ENCODE measurements at places on chromosomes 12 and 14.

DNA sequence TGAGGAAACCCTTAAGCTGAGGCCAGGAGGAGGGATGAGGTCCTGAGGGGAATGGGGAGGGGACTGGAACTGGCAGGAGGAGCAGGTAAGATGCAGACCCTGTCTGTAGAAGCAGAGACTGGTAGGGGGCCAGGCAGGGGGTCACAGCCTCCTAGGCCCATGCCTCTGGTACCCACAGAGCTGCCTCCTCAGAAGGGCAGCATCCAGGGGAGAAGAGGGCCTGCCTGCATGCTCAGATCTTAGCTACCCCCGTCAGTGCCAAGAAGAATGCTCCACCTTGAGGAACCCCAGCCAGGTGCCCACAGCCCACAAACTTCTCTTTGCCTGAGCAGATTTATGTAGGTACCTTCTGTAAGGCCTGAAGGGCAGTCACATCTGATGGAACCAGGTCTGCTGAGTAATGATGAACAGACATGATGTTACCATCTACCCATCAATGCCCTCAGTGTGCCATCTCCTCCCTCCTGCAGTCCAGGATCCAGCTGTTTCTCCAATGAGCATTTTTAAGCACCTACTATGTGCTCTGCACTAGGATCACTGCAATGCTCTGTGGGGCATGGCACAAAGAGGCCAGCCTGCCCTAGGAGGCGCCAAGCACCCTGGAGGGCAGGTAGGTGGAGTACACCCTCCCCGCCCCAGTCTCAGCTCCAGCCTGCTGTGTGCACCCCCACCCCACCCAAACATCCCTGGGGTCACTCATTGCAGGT, 24.8 kb upstream of the ZFP36L1 start:
- DNase-seq, result no peak

DNA sequence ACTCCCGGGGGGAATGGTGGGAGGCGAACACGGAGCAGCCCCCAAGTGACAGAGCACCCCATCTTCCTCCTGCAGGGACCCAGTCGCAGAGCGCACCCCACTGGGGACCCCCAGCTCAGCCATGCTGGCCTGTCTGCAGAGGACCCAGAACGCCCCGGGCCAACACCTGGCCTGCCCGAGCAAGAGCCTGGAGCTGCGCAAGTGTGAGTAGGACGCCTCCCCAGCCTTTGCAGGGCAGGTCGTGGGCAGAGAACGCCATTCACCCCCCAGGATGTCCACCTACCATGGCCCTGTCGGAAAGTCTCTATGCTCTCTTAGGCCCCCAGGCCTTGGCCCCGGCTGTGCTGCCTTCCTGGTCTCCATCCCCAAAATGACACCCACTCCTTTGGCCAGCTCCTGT, 30.4 kb downstream of the FAM222A start:
- no peak for DNase-seq

DNA sequence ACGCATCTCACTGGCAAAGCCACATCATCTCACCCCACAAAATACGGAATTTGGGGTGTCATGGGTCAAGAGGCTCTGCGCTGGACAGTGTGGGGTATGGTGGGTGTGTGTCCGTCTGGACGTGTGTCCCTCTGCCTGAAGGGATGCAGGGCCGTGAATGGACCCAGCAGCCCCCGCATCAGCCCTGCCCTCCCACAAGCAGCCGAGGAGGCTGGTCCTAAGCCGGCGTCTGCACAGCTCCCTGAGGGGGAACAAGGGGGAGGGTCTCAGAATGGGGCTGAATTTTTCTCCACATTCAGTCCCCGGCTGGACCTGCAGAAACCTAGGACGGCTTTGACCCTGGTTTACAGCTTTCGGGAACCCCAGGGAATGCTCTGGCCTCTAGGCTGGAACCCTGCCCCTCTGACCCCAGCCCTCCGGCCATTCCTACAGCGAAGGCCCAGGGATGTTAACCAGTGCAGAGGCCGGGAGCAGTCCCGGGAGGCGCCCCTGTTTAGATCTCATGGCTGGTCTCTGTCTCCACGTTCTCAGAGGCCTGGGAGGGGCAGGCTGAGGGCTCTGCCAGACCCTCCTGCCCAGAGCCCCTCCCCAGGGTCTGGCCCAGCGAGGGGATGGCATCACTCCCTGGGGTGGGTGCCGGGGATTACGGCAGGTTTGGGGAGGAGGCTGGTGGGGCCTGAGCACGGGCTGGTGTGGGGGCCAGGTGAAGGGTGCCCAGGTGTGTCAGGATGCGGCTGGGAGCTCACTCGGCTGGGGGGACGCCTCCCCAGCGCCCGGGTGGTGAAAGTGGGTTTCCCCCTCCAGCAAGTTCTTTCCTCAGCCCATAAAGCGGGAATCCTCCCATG, 156.5 kb upstream of the C14orf180 start:
- no peak for DNase-seq

- DNase-seq, result peak; percentile 67
These were observed 134.7 kb downstream of the FGD4 start for GRCh38 chr12:32533971-32534590.

GRCh38 chr12:102833687-102834441, 83.2 kb downstream of the PAH start:
- no peak for DNase-seq

GRCh38 chr14:68976160-68977067, 2.7 kb downstream of the ACTN1 start:
- peak; percentile 22 for DNase-seq

DNA sequence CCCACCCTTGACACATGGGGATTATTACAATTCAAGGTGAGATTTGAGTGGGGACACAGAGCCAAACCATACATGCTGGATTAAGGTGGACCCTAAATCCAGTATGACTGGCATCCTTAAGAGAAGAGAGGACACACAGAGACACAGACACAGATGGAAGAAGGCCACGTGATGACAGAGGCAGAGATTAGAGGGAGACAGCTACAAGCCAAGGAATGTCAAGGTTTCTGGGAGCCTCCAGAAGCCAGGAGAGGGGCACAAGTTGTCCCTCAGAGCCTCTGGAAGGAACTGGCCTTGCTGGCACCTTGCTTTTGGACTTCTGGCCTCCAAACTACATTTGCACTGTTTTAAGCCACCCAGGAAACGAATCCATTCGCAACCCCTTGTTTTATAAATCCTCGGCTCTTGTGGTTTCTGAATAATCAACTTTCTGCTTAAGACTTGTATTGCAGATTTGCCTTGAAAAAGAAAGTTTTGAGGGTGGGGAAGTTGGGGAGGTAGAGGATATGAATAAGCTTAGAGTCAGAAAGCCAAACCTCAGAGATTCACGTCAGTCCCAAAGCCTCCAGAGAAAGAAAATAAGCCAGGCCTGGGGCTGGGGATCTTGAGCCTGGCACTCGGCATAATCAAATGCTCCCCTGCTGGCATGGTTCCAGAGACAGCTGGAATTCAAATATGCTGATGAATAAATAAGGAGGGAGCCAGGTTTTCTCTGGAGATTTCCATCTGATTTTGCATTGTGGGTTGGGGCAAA, 224.2 kb upstream of the PWP1 start:
- peak; percentile 10 for DNase-seq

- no peak for DNase-seq
These were observed 216.2 kb downstream of the PELI2 start for GRCh38 chr14:56334458-56334857.

DNA sequence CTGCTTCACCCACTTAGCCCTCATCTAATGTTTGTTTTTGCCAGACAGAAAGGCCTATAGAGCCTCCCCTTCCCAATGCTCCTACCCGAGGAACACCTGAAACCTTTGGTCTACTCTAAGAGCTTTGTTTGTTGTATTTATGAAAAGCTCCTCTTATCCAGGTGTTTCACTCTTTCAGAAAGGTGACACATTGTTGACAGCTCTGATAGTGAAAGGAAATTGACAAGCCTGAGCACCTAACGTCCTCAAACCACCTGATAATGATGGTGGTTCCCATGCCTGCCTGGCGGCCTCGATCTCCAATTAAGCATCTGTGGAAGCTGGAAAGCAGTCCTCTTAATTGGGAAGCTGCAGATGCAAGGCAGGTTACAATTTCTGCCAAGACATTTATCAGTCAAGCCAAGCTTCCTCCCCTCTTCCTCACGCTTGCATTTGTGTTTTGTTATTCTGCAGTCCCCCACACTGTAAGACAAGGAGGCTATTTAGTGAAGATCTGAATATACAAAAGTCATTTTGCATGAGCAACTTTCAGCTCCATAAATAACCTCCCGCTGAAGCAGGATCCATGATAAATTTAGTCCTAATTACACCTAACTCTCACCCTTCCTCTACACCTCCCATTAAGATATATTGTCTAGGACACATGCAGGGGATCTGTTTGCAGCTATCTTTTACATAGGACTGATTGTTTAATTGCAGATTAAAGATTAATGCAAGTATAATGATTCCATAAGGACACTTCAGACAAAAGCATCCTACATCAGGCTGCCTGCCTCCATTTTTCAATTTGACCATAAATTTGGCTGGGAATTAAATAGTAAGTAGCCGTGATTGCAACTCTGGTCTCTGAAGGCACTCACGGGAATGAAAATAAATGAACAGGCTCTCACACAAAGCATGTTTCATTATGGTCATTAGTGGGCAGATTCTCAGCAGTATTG, 288.6 kb downstream of the PDZRN4 start:
- DNase-seq, result no peak

- no peak for DNase-seq
These were observed 368.6 kb upstream of the DCN start for GRCh38 chr12:91551242-91551641.

GRCh38 chr14:101370593-101371569, 190.4 kb upstream of the DIO3 start:
- no peak for DNase-seq

DNA sequence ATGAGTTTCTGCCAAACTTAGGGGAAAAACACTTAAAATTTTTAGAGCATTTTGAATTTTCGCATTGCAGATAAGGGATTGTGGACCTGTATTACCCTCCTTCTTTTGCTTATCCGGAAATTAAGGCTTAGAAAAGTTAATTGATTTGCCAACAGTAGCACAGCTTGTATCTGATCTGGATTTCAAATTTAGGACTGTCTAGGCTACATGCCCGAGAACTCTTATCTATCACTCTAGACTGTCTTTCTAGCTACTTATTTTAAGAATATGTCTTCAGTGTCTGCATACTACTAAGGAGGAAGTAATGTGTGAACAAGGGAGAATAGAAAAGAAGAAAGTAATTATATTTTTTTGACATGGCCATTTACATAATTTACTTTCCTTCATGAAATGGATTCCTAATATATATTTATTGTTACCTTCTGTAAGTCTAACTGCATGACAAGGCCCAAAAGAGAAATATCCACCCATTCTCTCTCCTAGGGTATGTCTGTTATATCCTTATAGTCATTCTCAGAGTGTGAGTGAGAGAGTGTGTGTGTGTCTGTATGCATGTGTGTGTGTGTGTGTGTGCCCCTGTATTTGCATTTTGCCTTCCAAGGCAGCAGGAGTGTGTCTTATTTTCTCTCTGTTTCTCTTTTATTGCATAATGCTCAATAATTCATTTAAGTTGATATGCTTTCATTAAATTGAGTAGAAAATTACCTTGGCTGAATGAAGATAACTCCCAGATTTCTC, 132.1 kb downstream of the SLC5A8 start:
- DNase-seq, result no peak

DNA sequence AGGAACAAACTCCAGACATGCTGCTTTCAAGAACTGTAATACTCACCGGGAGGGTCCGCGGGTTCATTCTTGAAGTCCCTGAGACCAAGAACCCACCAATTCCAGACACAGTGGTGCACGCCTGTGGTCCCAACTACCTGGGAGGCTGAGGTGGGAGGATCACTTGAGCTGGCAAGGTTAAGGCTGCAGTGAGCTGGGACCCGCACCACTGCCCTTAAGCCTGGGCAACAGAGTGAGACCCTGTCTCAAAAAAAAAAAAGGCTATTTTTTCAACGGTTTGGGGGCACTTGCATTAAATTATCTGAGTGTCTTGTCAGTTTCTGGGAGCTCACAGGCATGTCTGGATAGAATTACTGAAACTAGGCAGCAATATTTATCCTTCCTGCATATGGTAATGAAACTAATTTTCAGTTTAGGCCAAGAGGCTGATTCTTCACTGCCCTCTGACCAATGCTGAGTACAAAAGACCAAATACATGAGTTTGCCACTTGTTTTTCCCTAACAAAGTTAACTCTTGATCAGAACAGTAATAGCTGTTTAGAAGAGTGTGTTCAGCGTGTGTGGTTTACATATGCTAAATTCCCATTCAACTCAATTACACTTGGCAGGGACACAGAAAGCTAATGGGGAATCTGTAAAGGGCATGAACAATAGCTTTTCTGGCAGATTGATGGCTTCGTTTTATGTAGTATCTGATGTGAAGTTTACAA, 65.8 kb upstream of the RASSF3 start:
- DNase-seq, result no peak

DNA sequence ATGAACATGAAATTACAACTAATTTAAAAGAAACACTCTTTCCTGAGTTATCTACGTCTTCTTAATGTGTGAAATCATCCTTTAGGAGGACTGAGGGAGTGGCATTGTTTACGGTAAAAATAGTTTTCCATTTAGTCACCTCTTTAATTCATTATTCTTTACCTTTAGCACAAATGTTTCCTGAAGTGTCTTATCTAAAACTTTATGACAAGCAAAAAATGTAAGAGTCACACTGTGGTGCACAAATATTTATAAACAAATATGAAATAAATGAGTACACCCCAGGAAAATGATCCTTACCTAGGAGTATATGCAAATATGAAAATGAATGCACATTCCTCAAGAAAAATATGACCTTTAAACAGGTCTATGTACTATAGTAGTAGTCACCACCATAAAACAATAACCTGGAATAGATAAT, 104.6 kb downstream of the PTPRR start:
- DNase-seq, result no peak

- DNase-seq, result no peak
These were observed 630.8 kb downstream of the RERGL start for GRCh38 chr12:17459214-17459613.

DNA sequence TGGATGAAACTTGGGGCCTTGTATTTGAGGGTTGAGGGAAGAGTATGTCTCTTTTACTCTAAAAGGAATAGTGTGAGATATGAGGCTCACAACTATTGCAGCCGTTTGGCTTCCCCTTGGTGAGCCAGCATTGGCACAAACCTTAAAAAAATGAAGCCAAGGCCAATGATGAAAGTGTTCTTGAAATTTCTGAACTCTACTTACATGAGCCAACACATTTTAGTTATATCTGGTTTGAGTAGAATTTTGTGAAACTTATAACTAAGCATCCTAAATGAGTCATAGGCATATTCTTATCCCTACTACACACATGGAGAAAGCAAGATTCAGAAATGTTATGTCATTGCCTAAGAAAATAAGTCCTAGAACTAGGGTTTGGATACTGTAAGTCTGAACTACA, 55.3 kb upstream of the ACSS3 start:
- DNase-seq, result no peak

GRCh38 chr14:65422088-65422834, 9.7 kb downstream of the FUT8 start:
- DNase-seq, result no peak

DNA sequence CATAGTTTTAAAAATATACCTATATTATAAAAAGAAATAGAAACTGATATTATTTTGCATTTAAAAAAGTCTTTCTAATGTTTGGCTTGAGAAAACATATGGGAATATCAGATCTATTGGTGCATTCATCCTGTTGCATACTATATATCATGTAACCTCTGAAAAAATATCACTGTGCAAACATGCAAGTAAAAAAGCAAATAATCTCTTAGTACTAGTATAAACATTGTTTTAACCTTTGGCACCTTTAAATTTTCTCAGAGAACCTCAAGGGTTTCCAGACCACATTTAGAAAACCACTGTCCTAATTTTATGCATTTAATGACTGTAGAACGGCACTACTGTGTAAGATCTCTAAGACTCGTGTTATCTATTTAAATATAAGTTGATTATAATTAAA, 416.8 kb downstream of the LRFN5 start:
- no peak for DNase-seq

- DNase-seq, result no peak
These were observed 290.3 kb downstream of the DPF3 start for GRCh38 chr14:72603639-72604038.

- no peak for DNase-seq
These were observed 106.1 kb downstream of the PDE3A start for GRCh38 chr12:20474443-20474842.

All from fibroblast of the conjunctiva (primary cell).